ENCODE measurements at places on chromosomes 16 and 17.
A peak's percentile ranks its signal among the peaks of the same experiment; 100 is the strongest.

- no peak for DNase-seq
These were observed 35.2 kb upstream of the CBX4 start for GRCh38 chr17:79874329-79874981.

- DNase-seq: no peak
These were observed 298.8 kb upstream of the IRX3 start for GRCh38 chr16:54585094-54585997.

DNA sequence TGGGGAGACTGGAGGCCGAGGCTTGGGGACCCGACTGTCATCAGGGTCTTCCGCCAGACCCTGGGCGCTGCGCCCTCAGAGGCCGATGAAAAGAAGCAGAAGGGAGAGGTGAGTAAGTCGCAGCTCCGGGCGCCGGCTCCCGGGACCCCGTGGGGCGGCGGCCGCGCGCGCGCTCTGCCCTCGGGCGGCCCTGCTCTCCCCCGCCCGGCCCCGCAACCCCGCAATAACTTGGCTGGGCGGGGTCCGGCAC, 392 bp upstream of the ABHD15 start:
- no peak for DNase-seq

- no peak for DNase-seq
These were observed 43.1 kb downstream of the CDH8 start for GRCh38 chr16:61993108-61993507.

GRCh38 chr16:54277845-54278703, 8.5 kb downstream of the IRX3 start:
- DNase-seq: no peak

GRCh38 chr17:57499648-57500049, 243.3 kb downstream of the MSI2 start:
- DNase-seq: no peak

DNA sequence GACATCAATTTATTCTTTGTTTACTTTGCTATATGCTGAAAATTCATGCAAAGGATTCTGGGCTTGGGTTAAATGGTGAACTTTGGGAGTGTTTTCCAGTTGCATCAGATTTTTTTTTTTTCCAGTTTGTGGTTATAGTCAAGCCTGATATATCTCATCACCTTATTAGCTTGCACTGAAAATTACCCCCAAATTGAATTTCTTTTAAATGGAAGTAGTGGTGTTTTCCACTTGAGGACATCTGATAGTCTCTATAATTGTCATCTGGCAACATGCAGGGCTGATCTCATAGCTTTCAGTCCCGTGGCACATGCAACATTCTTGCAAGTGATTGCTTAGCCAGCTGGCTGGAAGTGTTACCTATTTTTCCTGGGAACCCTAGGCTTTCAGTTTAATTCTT, 4.7 kb upstream of the KRTAP3-1 start:
- DNase-seq: peak; percentile 29

DNA sequence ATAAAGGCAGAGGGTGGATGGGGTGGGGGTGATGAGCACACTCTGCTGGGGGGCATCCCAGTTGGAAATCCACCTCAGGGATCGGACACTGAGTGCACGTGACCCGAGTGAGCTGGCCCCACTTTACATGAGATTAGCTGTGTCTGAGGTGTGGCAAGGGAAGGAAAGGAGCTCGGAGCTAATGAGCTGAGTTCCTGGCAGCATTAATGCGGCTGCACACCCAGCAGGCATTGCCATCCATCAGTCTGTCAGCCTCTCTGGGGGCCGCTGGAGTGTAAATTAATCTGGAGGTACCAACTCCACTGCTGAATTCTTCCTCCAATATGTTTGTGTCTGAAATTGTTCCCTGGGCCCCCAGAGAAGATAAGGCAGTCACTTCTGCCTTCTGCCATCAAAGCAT, 65.5 kb downstream of the HS3ST2 start:
- no peak for DNase-seq

DNA sequence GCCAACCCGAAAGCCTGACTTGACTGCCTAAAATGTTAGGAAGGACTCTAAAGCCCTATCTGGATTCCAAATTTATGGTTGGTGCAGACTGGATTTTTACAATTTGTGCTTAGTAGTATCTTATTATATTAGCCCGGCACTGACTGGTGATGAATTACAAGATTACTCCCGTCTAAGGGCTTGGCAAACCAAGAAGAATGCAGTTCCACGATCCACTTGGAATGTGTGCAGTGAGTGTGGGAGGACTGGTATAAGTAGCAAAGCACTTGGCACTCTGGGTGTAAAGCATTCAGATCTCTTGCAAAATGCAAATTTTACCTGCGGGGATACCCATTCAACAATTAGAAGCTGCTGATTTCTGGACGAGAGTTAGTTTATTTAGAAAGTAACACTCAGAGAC, 539.4 kb downstream of the MAF start:
- no peak for DNase-seq

DNA sequence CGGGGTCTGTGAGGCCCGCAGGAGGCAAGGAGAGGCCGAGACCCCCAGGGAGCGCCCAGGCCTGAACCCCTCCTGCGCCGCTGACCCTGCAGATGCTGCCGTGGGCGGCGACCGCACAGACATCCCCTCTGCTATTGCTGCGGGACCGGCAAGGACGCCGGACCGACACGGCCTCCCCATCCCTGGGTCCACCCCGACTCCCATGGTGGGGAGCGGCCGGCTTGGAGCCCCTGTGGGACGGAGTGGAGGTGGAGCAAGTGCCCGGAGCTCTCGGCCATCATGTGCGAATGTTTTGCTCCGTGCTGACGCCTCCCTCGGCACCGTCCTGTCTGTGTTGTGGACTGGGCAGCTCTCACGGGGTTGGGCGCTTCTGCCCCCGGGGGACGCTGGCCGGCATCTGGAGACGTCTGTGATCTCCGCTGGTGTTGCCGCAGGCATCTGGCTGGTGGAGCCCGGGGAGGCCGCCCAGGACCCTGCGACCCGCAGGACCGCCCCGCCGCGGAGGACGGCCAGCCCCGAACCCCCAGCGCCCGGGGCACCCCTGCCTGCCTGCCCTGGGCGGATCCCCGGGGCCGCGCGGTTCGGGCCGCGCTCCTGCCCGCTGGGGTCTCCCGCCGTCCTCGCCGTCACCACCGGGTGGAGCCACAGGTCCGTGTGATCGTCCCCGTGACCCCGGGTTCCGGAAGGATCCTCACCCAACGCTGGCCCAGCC, 12.8 kb upstream of the GNG13 start:
- DNase-seq: no peak
